ENCODE measurements at places on chromosomes 5 and 9. TPM values are rescaled to one million over a fixed set of nuclear protein-coding genes. Genes with fewer than 3 reads are reported as not detected.

DNA sequence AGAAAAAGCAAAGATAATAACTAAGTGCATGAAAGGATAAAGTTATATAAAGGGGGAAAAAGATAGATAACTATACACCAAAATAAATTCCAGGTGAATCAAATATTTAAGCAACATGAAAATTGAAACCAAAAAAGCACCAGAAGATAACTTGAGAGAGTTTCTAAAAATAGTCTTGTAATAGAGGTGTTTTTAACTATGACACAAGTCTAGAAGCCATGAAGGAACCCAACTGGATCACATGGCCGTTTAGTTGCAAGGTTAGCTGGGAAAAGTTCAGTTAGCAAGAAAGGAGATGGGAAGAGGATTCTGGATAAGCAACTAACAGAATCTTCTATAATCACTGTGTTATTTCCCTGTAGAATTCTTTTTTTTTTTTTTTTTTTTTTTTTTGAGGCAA lies 9.2 kb upstream of the RASA1 start:
- DNase-seq, result no peak

The CDKN2A gene
- total RNA-seq, result not detected

The TCF7 gene
- total RNA-seq, result 0.29 TPM

DNA sequence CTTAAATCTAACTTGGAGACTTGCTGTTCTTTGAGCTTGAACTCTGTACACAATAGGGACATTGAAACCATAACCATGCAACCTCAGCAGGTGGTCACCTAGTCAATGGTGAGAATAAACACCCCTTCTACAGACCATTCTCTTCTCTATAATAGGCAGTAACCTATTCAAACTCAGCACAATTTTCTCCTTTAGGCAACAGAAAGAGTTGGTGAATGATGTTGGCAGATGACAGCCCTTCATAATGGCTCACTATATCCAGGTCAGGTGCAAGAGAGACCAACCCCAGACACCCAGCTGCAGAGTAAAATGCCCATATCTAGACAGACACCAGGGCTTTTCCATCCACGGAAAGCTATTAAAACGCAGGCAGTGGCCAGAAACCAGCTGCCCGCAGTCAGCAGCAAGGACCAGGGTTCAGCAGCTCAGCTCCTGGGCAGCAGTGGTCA lies 106.7 kb downstream of the SERINC5 start:
- no peak for DNase-seq

DNA sequence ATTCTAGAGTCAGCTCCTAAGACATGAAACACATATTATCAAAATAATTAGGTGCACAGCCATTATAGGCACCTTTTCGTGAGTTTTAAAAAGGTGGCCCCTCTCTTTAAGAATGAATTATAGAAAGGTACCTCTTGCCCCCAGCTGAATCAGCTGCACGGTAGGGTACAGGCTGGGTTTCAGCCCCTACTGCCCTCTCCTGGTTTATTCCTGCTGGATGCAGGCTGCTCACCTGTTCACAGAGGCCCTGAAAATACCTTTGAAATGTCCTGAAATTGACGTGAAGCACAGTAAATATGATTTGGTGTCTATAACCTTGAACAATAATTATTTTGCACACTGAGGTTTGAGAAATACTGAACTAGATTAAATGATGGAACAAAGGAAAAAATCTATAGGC lies 504.8 kb upstream of the SGCD start:
- DNase-seq, result no peak

DNA sequence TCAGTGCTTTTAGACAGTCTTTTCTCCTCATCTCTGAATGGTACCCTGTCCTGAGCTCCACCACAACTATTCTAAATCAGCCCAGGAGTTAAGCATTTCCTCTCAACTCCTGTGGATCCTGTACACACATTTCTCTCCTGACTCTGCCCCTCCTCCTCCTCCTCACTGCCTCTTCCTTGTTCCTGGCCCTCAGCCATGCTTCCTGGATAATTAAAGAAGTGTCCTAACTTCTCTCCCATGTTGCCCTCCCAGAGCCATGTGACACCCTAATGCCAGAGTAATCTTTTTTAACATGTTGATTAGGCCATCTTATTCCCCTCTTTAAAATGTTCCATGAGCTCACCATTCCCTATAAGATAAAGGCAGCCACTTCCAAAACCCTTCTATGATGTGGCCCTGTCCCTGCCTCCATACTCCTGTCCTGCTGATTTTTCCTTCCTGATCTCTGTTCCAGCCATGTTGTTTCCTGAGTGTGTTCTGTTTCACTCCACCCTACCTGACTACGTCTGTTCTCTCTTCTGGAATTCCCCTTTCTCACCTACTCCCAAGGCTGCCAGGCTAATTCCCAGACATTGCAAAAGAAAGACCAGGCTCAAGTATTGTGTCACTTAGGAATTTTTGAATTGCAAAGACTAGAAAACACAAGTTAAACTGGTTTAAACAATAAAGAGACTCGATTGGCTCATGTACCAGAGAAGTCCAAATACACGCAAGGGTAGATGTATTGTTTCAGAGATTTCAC lies 295.2 kb downstream of the MAST4 start:
- peak; percentile 95 for DNase-seq

DNA sequence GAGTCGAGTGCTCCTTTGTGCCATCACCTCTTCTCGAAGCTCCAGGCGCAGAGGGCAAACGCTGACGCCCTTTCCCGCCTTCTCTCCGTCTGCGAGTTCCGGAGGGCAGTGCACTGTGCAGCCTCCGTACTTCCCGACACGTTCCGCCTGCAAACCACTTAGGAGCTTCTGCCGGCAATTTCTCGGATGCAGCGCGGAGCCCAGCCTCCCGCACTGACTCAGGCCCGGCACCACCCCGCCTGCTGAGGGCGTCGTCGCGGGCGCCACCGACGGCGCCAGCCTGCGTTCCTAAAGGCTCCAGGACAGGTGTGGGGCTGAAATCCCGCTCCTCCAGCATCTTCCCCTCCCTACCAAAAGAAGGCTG lies 9.3 kb upstream of the TRIM36 start:
- DNase-seq, result no peak

GRCh38 chr5:76406014-76406413 lies 2.9 kb downstream of the IQGAP2 start:
- no peak for DNase-seq

- DNase-seq, result no peak
Observed at GRCh38 chr5:139709582-139710318, 61.6 kb downstream of the CXXC5 start.

All from MCF 10A (cell line).